Dorsolateral prefrontal cortex (tissue), 122 donors: ENCODE measurements at places on chromosomes 16 and 17. TPM values are rescaled to one million over a fixed set of nuclear protein-coding genes. Genes with fewer than 3 reads are reported as not detected.

ATP2A1 gene
- 2.8 TPM for total RNA-seq

DNA sequence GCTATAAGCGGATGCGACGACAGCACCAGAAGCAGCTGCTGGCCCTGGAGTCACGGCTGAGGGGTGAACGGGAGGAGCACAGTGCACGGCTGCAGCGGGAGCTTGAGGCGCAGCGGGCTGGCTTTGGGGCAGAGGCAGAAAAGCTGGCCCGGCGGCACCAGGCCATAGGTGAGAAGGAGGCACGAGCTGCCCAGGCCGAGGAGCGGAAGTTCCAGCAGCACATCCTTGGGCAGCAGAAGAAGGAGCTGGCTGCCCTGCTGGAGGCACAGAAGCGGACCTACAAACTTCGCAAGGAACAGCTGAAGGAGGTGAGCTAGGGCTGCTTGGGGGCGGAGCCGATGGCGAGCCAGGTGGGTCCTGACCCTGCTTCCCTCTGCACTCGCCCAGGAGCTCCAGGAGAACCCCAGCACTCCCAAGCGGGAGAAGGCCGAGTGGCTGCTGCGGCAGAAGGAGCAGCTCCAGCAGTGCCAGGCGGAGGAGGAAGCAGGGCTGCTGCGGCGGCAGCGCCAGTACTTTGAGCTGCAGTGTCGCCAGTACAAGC is 10.1 kb downstream of the HIRIP3 start:
- DNase-seq = no peak

DNA sequence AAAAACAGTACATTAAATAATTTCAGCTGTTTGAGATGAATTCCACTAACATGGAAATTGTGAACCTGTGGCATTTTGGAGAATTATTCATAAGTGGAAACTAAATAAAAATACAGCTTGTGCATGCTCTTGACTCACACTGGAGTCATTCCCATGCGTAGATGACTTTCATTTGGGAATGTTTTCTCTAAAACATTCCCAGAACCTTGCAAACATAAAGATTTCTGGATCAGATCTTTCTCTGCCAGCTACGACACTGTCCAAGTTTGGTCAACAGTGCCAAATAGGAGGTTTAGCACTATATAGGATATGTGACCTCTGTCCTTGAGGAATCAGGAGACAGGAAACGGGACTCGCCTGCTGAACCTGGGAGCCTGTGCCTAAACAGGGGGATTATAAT is 400.9 kb downstream of the SLC39A11 start:
- DNase-seq = no peak

- DNase-seq = no peak
Measured at GRCh38 chr17:65783845-65784334, 222.4 kb upstream of the AXIN2 start.
